ENCODE measurements at places on chromosomes 7 and 10.

GRCh38 chr7:79998363-79998762 lies 136.3 kb upstream of the GNAI1 start:
- no peak for DNase-seq

GRCh38 chr7:141641876-141642275 lies 60.1 kb downstream of the DENND11 start:
- no peak for DNase-seq

DNA sequence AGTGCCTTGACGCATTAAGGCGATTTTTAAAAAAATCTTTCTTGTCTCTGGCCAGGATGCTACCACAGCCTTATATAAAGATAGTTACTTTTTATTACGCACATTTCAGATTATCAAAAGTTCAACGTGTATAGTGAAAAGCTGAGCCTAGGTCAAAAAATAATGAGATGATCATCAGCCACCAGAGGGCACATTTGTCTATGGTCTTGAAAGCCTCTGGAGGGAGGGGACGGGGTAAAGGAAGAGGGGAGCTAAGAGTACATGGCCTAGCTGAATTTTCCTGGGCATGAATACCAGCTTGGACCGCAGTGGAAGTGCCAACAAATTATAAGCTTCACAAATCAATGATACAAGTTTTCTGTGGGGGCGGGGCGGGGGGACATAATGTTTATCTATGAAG lies 285.9 kb upstream of the SMIM30 start:
- no peak for DNase-seq

- no peak for DNase-seq
Observed at GRCh38 chr7:28811701-28812430, 146.3 kb downstream of the TRIL start.

- no peak for DNase-seq
Observed at GRCh38 chr10:131014271-131014670, 297.2 kb downstream of the TCERG1L start.

DNA sequence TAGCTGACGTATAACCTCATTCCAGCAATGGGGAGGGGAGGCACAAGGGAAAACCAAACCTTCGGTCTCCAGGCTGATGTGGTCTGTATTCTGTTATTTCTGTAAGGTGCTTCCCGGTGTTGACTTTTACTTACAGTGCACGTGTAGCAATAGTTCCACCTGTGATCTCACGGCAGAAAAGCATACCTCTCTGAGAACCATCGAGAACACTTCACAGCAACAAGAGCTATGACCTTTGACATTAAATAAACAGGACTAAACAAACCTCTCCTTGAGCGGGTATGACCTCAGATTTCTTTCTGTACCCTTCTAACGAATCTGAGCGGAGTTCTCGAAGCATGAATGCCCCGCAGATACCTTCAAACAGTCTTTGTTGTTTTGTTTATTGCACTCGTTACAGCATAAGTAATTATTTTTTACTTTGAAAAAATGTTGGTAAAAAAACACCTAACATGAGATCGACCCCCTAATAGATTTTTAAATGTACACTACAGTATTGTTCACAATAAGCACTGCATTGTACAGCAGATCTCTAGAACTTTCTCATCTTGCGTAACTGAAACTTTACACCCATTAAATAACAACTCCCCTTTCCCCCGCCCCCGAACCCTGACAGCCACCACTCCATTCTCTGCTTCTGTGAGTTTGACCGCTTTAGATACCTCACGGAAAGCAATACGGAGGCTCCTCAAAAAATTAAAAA lies 282.3 kb downstream of the GATA3 start:
- no peak for DNase-seq

DNA sequence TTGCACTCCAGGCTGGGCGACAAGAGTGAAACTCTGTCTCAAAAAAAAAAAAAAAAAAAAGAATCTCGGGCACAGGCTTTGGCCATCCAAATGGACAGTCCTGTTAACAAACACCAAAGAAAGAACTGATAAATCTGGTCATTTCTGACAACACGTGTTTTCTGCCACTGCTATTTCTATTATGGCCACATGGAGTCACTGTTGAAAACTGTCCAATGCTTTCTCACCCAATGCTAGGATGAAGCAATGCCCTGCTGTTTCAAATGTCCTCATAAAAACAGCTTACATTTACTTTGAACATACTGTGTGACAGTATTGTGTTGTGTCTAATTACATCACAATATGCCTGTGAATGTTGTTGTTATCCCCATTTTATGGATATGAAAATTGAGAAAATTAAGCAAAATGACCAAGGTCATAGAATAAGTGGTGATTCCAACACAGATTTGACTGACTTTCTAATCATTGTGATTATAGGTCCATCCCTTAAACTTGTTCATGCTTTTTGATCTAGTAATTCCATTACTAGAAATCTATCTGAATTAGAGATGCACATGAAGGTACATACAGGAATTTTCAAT lies 19.9 kb upstream of the MAP3K8 start:
- peak; percentile 60 for DNase-seq

DNA sequence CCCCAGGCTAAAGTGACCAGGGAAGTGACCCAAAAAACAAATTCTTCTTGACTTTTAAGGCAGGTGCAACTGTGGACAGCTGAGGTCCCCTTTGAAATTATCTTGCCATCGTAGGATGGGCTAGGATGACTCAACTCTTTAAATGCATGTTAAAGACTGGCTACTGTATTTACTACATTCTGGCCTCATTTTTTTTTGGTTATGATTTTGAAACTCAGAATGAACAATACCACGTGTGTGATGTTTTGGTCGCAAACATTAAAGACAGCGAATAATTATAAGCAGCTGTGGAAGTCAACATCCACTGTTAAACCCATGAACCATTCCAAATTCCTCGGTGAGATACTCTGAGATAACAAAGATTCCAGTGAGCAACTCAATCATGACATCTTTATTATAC lies 1.2 kb upstream of the SLC13A4 start:
- DNase-seq: no peak

GRCh38 chr10:129692695-129693094 lies 225.7 kb downstream of the MGMT start:
- no peak for DNase-seq

DNA sequence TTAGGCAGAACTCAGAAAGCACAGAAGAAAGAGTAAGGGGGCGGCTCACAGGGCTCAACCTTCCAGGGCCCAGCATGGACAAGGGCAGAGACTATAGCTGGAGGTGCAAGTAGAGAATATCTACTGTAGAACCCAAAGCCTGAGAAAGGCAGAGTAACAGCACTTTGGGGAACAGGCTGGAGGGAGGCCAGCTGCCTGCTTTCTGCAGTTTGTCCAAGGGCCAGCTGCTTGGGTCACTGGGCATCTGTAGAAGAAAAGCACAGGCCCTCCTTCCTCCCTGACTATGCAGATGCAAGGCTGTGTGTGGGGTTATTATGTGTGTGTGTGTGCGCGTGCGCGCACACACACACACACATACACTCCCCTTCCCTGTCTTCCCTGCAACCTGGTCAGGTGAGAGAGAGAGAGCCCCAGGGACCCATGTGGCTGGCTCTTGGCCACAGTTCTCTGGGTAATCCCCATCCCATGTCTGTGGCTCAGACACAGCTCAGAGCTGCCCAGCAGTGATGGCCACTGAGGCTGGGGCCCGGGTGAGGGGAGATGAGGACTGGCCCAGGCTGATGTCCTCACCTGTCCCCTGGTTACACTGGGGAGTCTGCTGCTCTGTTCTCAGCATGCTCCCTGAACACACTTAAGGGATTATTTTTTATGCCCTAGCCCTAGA lies 9.0 kb downstream of the ADRA2A start:
- no peak for DNase-seq

DNA sequence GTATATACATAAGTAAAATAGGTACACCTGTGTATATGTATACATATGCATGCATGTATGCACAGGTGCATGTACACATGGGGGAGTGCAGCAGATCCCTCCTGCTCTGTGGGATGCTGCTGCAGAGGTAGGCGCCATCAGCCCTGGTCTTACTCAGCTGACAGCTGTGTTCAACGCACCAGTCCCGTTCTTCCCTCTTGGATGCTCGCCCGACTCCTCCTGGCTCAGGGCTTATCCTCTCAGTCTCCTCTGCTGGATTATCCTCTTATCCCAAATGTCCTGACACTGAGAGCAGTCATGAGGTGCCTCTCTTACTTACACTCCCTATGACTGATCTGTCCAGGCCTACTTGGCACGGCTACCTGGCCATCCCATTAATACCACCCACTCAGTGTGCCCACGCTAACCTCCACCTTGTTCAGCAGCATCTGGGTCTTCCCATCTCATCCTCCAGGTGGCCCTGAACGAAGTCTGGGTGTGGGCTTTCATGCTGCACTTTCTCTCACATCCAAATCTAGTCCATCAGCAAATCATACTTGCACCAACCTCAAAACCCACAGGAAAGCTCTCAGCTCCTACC lies 357.1 kb downstream of the TCERG1L start:
- DNase-seq: no peak

- no peak for DNase-seq
Observed at GRCh38 chr10:36256948-36257356, 614.9 kb upstream of the FZD8 start.

DNA sequence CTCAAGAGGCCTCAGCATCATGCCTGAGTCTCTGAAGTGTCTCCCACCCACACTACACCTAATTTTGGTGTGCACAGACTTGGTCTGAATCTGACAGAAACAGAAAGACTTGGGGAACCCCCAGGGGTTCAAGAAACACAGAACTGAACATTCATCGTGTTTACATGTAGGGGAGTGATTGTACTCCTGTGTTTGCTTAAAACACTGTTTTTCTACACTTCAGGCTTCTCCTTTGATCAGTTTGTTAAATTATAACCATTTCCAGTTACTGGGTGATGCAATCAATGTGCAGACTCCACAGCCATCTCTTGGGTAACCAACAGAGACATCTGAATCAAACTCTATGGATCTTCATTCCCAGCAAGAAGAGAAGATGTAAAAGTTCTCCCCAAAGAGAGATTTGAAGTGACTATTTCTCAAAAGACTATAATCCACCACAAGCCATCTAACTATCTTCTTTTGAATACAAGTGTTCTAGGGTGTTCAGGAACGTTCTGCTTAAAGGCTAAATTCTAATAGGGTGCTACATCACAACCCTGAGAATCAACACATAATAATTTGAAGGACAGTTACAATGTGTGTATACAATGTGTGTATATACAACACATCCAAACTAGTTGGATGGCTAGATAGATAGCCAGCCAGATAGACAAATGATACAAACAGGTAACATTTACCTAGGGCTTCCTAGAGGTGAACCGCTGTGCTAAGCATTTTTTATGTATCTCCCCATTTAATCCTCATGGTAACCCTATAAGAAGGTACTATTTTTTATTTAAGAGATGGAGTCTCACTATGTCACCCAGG lies 34.2 kb downstream of the DNAJC12 start:
- DNase-seq: no peak

DNA sequence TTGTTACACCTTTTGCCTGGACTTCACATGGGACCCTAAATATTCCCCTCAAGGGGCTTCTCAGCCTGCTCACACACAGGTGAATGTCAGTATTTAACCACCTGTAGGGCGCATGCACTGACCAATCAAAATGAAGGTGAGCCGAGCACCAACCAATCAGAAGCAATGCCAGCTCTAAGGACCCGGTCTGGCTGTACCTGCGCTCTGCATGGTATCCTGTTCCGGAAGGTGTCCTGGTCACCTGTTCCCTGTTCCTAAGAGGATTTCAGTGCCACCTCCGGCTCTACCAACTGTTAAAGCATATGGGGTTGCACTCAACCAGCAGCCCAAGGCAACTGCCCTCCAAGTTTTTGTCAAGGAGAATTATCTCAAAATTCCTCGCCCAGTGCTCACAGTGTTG lies 18.4 kb upstream of the CALN1 start:
- DNase-seq: no peak

DNA sequence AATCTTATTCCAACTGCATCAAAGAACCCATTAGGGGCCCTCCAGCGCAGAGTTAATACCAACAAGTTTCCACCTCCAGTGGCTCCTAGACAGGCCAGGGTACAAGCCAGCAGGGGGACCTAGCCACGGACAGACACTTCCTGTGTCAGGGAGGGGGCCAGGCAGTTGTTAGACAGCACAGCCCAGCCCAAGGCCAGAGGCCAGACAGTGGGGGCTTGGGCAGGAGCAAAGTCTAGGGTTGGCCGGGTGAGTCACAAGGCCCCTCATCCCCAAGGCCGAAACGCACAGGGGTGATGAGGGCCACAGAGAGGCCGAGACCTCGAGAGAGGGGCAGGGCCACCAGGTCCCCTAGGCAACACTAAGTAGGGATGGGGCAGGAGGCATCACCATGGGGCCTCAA lies 19.3 kb upstream of the OPTN start:
- no peak for DNase-seq

DNA sequence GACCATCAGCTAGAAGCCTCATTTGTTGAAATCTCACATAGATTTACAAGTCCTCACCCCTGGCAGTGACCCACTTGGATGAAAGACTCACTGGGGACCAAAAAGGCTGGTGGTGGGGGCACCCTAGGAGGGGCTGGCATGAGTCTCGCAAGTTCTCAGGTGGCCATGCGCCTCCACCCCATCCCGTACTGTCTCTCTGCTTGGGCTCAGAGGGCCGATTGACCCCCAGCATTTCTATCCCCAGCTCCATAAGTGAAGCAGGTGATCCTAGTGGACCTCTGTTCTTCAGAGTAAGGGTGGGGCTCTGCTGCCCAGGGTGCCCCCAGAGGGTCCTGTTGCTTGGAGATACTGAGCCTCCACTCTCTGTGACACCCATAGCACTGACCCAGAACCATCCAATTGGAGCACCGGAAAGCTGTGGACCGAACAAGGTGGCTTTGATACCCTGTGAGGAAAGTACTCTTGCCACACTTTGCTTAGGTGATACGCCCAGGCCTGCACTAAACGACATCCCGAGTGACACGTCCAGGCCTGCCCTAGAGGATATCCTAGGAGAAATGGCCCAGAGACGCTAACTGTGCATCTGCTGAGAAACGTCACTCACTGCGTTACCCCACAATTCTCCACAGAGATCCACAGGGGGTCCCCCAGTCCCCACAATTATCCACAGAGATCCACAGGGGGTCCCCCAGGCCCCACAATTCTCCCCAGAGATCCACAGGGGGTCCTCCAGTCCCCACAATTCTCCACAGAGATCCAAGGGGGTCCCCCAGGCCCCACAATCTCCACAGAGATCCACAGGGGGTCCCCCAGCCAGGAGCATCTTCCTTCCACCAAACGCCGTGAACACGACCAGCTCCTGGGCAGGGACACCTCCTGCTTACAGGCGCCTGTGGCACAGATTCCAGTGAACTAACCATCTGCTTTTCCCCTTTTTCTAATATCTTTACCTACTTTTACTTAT lies 262.9 kb downstream of the PTPRN2 start:
- no peak for DNase-seq

GRCh38 chr10:91919651-91920050 lies 3.9 kb upstream of the BTAF1 start:
- no peak for DNase-seq

- no peak for DNase-seq
Observed at GRCh38 chr10:118571123-118571522, 24.3 kb downstream of the PRLHR start.

DNA sequence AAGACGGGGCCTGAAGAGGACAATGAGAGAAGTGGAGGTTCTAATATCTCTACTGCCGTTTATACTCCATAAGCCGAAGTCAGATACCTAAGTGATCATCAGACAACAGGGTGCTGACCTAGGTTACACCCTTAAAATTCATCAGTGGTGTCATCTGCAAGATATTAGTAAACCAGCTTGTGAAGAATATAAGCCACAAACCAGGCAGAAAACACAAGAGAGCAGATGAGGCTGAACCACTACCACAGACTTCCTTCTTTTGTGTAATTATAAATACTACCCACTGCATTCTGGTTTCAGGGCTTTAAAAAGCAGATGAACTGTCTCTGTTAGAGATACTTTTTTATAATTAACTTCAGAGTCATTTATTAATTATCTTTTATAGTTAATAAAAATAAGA lies 69.0 kb upstream of the LRRC17 start:
- DNase-seq: no peak

GRCh38 chr7:3138997-3139396 lies 95.3 kb upstream of the CARD11 start:
- DNase-seq: no peak
